MG63 (cell line): ENCODE measurements at places on chromosomes 6 and 20. TPM values are rescaled to one million over a fixed set of nuclear protein-coding genes. Genes with fewer than 3 reads are reported as not detected.
A peak's percentile ranks its signal among the peaks of the same experiment; 100 is the strongest.

FAM50B gene
- not detected in 2 replicates for total RNA-seq

DNA sequence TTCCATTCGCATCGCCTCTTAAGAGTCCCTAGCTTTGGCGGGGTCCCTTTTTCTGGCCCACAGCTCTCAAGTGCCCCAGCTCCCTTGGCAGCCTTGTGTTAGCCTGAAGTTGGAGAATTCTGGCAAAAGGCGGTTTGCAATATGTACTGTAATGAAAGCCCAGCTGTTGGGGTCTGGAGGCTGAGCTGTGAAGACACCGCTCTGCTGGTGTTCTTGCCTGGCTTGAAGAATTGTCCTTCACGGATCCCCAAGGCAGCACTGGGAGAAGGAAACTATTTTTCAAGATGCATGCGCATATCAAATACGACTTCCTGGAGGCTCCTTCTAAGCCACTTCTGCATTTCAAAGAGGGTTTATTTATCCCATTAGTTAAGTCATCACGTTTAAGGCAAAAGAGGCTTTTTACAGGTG lies 21.4 kb upstream of the CITED2 start:
- no peak for DNase-seq

PLCB1 gene
- total RNA-seq = 11.8 and 16.0 TPM in 2 replicates

BTN1A1 gene
- total RNA-seq = not detected in 2 replicates

GRCh38 chr6:163571730-163572129 lies 157.2 kb downstream of the QKI start:
- no peak for DNase-seq

PLCB4 gene
- 0.07 and 0.12 TPM in 2 replicates for total RNA-seq

- no peak for DNase-seq
These were observed 38.4 kb downstream of the ZMYND8 start for GRCh38 chr20:47318027-47318585.

OR2B6 gene
- not detected in 2 replicates for total RNA-seq

DNA sequence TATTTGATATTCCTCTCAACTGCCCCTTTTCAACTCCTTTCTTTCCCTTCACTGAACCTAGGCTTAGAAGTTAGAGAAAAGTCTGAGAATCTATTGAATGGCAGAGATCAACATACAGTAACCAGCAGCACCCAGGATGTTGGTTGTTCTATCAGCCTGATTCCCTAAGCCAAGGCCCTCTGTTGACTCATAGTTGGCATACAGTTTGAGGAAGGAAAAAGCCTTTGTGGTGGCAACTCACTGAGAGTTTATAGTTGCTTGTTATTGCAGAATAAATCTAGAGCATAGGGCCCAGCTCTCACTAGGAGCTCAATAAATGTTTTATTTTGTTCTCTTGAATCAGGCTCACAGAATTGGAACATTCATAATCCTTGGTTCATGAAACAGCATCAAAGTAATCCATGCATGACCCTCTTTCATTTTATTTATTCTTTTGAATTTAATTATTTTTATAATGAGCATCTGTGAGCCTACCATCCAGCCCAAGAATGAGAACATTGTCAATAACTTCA lies 119.1 kb upstream of the ADGRF1 start:
- peak; percentile 56 for DNase-seq

GRCh38 chr6:149060300-149060984 lies 257.1 kb upstream of the TAB2 start:
- DNase-seq = no peak

- DNase-seq = no peak
These were observed 217.6 kb upstream of the PMEPA1 start for GRCh38 chr20:57927376-57927775.

GRCh38 chr6:93927731-93928130 lies 508.4 kb upstream of the EPHA7 start:
- peak; percentile 5 for DNase-seq

DNA sequence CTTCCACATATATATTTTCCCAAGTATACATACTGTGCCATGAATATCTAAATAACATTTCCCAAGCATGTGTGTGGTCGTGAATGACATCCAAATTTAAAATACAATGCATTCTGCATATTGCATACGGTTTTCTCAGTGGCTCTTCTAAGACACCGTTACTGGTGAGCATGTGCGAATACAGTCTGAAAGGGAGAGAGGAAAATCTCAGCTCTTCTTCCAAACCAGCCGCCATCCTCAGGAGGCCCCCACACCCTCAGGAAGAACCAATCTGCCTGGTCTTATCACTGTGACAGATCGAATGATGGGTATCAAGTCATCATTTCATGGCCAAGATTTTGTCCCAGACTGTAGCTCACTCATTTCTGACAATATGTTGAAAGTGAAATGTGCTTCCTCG lies 50.7 kb downstream of the ADAT2 start:
- DNase-seq = no peak

GRCh38 chr20:57392512-57393271 lies 1.5 kb downstream of the RBM38 start:
- no peak for DNase-seq

GRCh38 chr6:157333956-157334355 lies 10.6 kb upstream of the TMEM242 start:
- DNase-seq = no peak

GRCh38 chr20:34583544-34583943 lies 25.0 kb downstream of the MAP1LC3A start:
- DNase-seq = no peak

DNA sequence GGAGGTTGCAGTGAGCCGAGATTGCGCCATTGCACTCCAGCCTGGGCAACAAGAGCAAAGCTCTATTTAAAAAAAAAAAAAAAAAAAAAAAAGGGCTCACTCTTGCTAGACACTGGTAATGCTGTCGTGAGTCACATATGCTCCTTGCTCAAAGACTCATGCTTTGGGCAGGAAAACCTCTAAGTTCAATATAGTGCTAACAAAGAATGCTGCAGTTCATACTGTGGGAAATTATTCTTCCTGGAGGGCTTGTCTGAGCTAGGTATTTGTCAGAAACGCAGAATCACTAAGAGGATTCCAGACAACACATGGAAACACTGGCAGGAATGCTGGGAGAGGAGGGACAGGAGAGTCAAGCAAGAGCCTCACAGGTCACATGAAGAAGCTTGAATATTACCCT lies 2.3 kb upstream of the LYRM2 start:
- DNase-seq = no peak

- DNase-seq = no peak
These were observed 52.1 kb upstream of the DSP start for GRCh38 chr6:7489376-7489775.

OVOL2 gene
- not detected in 2 replicates for total RNA-seq

CALHM6 gene
- 0.16 and 1.7 TPM in 2 replicates for total RNA-seq

- peak; percentile 49 for DNase-seq
These were observed 19.8 kb downstream of the PDE7B start for GRCh38 chr6:135871296-135871695.

GRCh38 chr6:144449911-144450597 lies 164.9 kb downstream of the UTRN start:
- no peak for DNase-seq

GRCh38 chr6:31558631-31559500 lies 11.5 kb downstream of the NFKBIL1 start:
- no peak for DNase-seq

DNA sequence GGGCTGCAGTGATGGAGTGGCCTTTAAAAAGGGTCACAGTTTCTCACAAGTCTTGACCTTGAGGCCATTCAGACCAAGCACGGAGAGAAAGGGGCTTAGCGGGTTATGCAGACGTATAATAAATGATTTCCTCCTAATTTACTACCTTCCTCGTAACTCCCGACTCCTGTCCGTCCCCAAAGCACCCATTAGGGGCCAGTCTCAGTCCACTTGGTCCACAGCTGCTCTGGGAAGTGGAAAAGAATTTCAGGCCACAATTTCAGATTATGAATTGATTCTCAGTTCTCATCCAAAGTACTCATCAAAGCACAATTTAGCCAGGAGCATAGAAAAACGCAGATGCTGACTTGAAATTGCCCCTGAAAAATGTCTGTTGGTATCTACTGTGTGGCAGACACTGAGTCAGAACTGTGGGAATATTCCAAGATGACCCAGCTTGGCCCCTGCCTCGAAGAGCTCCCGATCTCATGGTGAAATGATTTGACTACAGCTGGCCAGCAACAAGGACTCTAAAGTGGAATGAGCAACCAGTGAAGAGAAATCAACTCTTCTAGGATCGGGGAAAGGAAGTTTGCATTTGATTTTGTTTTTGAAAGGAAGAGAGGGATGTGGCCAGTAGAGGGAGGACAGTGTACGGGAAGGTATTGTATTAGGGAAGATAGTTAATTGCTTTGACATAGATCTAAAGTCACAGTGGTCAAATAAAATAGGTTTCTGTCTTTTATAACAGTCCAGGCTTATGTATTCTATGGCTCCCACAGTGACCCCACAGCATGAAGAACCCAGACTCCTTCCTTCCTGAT lies 15.2 kb upstream of the STK35 start:
- no peak for DNase-seq

DNA sequence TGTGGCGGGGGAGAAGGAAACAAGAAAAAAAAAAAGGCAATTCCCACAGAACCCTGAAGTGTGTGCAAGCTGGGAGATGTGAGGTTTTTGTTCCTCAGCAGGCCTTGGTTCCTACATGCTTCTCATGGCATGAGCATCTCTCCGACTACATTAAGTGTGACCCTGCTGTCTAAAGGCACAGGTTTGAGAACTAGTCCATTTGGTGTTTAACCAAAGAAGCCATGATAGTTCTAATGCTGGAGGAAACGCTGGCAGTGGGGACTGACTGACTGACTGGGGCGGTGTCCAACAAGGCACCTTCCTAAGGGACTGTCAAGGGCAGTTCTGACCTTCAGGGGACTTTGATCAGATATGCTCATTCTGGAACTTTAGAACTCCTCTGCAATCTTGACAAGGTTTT lies 3.8 kb downstream of the TXNDC5 start:
- DNase-seq = no peak

- DNase-seq = peak; percentile 79
These were observed 94.7 kb downstream of the TMEM170B start for GRCh38 chr6:11632231-11632630.

DNA sequence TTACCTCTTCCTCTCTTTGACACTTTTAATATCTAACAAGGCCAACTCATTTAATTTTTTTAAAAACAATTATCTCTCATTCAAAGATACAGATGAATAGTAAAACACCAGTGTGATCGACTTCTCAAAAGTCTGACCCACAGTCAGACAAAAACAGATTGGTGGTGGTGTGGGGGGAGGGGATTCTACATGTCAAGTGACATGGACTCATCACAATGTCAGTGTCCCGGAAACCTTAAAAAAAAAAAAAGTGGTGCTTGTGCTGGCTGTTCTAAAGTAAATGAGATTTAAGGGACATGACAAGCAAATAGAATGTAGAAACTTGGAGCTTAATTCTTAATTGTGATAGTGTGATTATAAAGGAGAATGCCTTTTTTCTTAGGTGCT lies 16.3 kb upstream of the RFPL4B start:
- DNase-seq = no peak

CAGE1 gene
- 0.49 TPM in 1 of 2 replicates, not detected in the other for total RNA-seq

CNKSR3 gene
- 12.1 and 29.2 TPM in 2 replicates for total RNA-seq

HSF2 gene
- 13.3 and 15.6 TPM in 2 replicates for total RNA-seq

NFKBIE gene
- total RNA-seq = 24.4 and 35.2 TPM in 2 replicates
